Mesendoderm (in vitro differentiated cells): ENCODE measurements at places on chromosomes 5 and 9.

DNA sequence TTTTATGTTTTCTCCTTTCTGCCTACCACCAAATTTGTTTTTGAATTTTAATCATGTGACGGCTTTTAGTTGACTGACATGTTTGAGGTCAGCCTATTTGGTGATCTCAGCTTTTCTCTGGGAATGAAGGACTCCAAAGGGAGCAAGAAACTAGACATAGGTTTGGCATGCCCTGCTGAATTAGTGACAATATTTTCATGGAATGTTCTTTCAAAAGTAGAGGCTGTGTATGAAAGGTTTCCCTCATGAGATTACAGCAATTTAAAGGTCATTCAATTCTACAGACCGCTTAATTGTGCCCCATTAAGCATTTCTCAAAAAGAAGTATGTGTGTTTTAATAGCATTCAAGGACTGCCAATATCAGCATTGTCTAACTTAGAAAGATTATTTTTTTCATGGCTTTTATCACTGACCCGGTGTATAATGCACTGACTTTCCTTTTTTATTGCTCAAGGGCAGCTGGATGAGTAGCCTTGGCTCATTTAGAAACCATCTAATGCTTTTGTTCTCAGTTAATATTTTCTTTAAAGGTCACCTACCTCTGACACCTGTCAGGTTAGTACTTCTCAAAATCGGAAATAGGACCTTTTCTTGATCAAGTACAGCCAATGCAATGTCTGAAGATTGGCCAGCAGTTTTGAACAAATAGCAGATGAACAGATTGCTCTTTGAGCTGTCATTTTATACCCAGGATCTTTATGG lies 8.1 kb upstream of the MLLT3 start:
- DNase-seq = no peak

DNA sequence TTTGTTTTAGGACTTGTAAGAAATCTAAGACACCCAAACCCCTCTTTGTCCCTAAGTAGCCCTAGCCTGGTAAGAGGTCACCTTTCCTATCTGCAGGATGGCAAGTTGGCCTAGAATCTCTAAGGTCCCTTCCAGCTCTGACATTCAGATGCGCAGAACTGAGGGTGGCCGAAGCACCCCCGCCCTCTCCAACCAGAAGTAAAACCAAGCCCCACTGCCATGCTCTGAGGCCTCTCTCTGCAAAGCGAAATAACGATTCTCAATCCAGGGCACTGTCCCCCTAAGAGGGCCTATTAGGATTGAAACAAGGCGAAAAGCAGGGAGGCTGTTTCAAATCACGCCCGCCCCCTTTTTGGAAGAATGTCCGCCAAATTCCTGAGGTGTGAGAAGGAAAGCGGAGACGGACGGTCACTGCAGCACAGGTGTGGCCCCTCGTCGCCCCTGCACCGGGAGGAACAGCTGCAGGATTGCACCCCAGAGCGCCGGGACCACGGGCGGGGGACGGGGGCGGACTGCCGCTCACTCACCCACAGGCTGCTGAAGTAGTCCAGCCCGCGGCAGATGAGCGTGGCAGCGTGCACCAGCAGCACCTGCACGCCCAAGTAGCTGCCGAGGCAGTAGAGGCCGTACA lies 824 bp downstream of the TMEM245 start:
- peak; percentile 81 for DNase-seq

DNA sequence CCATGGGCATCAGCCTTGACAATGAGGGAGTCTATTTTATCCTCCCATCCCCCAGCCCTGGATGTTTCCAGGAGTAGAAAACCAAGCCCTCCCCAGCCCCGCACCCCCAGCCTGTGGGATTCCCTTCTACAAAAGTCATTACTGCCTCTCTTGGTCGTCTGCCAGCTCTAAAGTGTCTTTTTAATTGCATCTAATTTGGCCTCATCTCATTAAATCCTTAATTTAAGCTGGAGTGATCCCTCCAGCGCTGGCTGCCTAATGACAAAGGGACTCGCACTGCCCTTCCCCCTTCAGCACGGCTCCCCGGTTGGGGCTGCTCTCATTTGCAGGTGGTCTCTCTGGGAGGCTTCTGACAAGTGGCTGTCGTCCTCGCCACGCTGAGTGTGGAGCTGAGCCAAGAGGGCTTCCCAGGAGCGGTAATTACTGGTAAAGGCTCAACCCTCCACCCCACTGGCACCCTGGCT lies 107.9 kb upstream of the ALDH1B1 start:
- no peak for DNase-seq

GRCh38 chr5:130111746-130112145 lies 207.5 kb downstream of the CHSY3 start:
- DNase-seq = no peak

GRCh38 chr5:2697446-2698200 lies 53.9 kb downstream of the IRX2 start:
- no peak for DNase-seq

DNA sequence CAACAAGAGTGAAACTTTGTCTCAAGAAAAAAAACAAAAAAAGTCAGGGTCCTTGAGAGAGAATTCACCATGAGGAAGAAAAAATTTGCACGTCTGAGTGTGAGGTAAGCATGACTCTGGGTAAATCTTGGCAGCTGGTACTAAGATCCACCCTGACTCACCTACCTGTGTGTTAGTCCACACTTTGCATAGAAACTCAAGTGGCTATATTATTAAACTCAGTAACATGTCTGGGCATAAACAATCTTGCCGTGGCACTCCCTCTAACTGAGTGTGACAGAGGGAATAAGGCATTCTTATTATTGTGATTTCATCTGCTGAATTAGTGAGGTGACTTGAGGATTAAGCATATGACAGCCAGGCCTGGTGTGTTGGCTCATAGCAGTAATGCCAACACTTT lies 259.4 kb upstream of the VLDLR start:
- no peak for DNase-seq

GRCh38 chr9:85743275-85744128 lies 1.7 kb upstream of the AGTPBP1 start:
- DNase-seq = peak; percentile 23

- DNase-seq = no peak
Measured at GRCh38 chr5:145433077-145433476, 402.1 kb downstream of the PRELID2 start.

DNA sequence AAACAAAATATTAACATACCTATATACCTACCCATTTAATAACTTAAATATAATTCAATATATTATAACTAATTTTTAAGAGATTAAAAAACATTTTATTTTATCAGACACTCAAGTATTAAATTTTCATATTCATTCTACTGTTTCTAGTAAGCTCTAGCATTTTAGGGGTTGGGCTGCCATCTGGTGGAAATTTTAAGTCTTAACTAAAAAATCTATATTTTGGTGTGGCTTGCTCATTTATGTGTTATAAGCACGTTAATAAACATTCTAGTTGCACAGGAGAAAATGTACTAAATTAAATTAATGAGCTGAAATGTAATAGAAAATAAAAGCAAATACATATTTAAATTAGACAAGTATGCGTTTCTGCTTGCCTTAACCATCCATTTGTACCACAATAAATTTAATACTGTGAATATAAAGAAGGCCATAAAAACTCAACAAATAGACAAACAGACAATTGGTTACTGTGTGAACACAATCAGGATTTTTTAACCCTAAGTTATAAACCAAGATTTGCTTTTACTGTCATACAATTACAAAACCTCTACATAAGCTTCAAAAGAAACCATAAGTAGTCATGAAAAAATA lies 1728.3 kb upstream of the CDH9 start:
- peak; percentile 41 for DNase-seq

GRCh38 chr9:126049088-126049487 lies 277.5 kb upstream of the MVB12B start:
- DNase-seq = peak; percentile 36

DNA sequence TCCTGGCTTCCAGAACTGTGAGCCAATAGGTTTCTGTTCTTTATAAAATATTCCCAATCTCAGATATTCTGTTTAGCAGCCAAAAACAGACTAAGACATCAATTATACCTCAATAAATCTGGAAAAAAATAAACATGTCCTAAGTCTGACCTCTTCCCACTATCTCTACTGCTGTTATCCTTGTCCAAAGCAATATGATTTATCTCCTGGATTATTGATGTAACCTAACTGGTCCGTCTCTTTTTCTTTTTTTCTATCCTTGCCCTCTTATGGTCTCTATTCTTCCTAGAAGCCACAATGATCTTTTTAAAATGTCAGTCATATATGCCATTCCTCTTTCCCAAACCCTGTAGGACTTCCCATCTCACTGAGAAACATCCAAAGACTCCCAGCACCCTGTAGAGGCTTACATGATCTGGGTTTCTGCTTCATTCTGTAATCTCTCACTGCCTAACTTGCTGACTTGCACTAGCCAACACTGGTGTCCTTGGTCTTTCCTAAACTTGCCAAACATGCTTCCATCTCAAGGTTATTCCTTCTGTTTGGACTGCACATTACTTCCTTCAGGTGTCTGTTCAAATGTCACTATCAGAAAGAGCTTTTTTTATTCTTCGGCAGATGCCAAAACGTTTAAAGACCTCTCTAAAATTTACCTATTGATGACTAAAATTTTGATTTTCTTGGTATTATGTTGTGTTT lies 13.1 kb downstream of the FOCAD start:
- no peak for DNase-seq

DNA sequence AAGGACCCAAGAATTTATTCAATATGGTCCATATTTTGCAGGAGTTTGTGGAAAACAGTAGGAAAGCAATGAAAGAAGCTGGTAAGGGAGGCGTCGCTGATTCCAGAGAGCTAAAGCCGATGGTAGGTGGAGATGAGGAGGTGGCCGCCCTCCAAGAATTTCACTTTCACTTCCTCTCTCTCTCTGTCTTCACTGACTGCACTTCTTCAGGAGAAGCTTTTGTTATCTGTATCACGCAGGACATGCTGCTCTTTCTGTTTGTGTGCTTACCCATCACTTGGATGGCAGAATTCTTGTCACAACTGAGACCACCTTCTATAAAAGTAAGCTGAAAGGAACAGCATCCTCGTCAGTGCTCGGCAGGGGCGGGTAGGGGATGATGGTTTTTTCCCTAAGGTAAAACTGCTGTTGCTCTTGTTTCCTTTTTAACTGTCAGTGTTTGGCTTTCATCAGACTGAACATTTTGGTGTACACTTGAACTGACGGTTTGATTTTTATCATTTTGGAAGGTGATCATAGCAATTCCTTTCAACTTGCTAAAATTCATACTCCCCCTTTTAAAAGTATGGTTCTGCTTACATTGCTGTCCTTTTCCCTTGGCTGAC lies 62.4 kb upstream of the FSD1L start:
- no peak for DNase-seq

GRCh38 chr5:34806532-34806931 lies 32.4 kb upstream of the TTC23L start:
- DNase-seq = no peak

DNA sequence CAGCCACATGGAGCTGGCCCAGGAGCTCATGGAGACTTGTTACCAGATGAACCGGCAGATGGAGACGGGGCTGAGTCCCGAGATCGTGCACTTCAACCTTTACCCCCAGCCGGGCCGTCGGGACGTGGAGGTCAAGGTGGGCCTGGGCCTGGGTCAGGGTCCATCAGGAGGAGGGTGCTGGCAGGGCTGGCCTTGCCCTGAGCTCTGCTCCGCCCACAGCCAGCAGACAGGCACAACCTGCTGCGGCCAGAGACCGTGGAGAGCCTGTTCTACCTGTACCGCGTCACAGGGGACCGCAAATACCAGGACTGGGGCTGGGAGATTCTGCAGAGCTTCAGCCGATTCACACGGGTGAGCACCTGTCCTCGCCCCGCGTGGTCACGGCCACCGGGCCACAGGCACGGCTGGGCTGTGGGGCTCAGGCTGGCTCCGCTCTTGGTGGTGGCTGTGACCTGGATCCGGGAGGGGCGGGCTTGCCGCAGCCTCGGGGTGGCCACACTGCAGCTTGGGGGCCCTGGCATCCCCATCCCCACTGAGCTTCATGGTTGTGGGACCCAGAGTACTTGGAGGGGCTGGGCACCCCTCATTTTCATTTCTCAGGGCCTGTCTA lies 7.1 kb downstream of the DPP7 start:
- DNase-seq = no peak

DNA sequence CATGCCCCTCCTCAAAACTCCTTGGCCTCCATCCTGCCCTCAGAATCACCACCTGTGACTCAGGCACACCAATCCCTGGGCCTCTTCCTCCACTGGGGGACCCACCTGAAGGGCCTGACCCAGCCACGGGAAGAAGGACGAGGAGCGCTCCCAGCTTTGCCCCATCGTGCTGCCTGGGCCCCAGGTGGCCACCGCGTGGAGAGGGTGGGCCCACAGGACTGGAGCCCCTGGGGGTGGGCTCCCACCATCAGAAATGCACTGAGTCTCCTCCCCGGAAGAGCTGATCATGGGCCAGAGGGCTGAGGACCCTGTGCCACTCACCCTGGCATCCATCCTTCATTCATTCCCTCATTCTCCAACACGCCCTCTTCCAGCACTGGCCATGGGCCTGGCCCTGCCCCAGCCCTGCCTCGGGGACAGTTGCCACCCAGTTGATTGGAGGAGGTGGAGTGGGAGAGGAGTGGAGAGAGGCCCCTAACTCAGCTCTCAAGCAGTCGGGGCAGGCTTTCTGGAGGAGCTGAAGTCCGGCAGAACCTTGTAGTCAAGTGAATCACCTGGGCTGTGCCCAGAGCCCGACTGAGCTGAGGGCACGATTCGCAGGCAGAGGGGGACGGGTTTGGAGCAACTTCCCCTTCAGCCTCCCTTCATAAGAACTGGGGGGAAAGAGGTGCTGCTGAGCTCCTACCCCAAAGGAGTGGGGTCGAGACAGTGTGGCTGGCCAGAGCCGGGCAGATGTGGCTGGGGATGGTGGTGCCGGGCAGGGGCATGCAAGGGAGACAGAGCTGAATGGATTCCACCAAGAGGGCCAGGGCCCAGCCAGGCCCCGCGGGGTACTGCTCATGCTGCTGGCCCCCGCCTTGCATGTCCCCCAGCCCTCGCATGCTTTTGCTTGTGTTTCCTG lies 29.6 kb downstream of the DNM1 start:
- DNase-seq = no peak

GRCh38 chr9:135038331-135038730 lies 49.1 kb upstream of the OLFM1 start:
- DNase-seq = no peak

DNA sequence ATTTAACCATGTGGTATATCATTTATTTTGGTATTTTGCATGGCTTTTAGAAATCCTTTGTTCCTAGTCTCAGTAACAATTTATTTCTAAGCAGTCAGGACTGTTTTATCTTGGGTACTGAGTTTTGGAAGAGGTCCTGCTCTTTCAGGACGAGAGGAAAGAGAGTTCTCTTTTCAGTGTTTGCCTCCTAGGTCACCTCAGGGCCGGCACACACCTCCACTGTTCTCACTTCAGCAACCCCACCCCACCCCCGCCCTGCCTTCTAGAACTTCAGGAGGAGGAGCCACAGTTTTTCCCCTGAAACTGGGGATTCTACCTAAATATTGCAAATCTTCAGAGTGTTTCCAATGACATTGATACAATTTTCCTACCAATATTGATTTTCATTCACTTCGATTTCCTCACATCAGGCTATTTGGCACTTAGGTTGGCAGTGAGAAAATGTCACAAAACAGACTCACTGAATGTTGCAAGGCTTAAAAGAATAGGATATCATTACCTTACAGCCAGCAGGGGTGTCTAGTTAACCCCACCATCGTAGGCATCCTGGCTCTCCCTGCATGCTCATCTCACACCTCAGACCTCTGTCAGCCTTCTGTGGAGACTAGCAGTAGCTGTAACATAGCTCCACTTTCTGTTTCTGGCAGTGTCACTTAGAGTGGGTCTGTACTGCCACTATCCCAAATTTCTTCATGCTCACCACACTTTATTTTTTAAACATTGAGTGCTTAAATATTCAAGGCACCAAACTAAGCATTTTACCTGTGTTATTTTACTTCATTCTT lies 5.4 kb downstream of the IGIP start:
- no peak for DNase-seq
